ENCODE measurements at places on chromosomes 12 and 14.

DNA sequence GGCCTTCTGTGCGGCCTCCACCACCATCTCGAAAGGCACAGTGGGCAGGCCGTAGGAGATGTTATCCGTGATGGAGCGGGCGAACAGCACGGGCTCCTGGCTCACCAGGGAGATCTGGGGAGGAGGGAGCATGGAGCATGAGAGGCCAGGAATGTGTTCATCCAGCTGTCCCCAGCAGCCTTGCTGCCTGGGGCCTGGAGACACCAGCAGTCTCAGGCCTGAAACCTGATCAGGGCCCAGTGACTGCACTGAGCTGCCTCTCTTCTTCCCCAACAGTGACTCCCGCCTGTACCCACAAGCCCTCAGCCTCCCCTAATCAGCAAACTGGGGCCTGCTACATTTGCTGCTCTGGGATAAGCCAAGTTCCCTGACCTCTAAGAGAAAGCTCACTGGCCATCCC is 30.9 kb downstream of the ABCB9 start:
- DNase-seq = no peak

GRCh38 chr14:24426912-24427536 is 2.4 kb downstream of the CBLN3 start:
- DNase-seq = no peak

DNA sequence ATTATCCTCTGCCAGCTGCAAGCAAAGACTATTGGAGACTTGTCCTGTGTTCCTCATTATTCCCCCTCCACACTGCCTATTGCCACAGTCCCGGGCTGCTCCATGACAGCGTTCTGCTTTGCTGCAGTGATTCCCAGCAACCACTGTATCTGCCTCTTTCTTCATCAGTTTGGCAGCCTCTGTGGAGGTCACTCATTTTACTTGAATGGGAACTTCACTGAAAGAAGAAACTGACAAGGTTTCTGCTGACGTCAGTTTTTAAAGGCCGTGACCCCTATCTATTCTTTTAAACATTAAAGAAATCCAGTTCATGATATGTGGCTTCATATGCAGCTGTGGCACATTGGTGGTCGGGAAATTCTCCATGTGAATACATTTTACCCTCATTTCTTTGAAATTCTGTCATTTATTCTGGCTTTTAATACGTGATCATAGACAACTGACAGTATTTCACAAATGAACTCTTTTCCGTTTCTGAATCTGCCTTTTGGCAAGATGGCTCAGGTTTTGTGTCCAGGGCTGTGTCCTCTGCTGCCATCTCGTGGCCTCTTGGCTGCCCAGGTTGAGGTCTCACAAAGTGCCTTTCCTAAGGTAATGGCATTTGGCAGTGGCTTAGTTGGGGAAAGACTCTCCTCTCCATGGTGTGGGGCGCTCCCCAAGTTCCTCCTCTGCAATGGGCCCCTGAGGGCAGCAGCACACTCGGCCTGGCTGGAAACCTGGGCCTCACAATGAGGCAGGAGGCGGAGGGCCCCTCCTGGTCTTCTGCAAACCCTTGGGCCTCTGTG is 5.8 kb downstream of the TMEM253 start:
- peak; percentile 83 for DNase-seq

DNA sequence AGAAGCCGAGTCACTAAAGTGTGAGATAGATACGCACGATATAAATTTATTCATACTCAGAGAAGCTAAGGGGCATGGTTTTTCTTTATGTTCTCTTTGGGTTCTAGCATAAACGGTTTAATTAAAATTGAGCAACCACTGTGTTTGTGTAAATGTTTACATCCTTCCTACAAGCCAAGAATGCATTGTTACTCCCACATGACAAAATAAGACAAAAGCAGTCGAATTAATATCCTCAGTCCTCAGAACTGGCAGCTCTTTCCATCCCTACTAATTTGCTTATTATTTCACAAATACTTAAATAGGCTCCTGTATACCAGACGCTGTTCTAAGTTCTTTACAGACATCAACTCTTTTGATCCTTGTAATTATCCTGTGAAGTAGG is 32.0 kb downstream of the SSPN start:
- no peak for DNase-seq
